T-helper 2 cell treated with Interferon-gamma antibody and Interleukin-4, amounts not matched to agents 5 μg/mL and 100 μg/mL, for 36 hours (primary cell): ENCODE measurements at places on chromosomes 5 and 9.
A peak's percentile ranks its signal among the peaks of the same experiment; 100 is the strongest.

DNA sequence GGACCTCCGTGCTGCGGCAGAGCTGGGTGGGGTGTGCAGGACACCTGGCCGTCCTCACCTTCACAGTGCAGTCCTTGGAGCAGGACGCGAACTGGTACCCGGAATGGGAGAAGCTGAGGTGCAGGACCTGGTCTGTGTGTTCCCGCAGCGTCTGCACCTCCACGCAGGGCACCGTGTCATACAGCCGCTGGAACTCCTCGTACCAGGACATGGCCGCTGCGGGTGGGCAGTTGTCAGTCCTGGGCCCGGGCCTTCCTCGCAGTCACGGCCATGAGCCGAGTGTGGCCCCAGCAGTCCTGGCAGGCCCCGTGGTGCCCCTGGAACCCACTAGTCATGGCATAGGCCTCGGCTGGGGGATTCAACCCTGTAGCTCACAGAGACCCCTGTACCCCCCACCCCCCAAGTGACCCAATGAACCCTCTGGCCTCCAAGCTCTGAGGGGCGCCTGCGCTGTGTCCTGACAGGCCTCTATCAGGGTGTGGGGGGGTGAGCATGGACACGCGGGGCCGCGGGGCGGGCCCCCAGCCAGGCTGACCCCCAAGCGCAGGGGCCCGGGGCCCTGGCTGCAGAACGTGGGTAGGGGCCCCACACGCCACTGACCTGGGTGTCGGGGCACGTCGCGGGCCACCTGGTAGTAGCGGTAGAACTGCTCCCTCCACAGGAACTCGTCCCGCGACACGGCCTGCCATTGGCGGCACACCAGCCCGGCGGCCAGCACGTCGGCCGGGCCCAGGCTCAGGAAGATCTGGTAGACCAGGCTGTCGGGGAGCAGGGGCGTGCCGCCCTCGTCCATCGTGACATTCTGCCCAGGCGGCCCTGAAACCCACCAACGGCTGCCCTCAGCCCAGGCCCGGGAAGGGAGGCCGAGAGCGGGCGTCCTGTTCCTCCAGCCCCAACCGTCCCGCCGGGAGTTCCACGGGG lies 987 bp downstream of the FBXW5 start:
- peak; percentile 42 for DNase-seq

DNA sequence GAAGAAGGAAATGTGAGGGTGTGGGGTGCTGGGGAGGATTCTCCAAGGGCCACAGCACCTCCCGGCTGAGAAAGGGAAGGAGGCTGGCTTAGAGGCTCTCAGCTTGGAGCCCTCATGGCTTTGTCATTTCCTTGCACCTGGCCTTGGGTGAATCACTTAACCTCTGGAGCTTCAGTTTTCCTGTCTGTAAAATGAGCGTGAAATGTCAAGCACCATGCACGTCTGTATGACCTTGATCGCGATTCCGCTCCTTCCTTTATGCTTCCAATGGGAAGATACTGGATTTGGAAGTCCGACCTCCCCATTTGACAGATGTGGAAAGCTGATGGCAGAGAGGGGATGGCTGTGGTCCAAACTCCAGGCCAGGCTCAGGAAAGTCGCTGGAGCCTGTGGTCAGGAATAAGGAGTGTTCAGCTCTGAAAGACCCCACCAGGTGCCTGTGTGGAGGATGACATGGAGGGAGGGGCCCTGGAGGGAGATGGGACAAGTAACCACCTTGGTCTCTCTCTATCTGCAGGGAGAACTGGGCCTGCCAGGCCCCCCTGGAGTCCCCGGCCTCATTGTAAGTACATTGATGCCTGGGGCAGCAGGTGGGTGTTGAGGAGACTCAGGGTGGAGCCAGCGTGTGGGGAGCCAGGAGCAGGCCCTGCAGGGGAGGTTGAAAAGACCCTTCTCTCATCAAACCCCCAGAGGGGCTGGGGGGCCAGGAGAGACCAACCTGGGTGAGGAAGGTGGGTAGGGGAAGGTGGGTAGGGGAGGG lies 66.5 kb downstream of the COL27A1 start:
- DNase-seq, result no peak

GRCh38 chr5:143738417-143739401 lies 73.3 kb upstream of the HMHB1 start:
- no peak for DNase-seq

- peak; percentile 78 for DNase-seq
Measured at GRCh38 chr5:140362875-140363630, 3.1 kb downstream of the SLC4A9 start.

GRCh38 chr9:25602400-25603044 lies 75.7 kb downstream of the TUSC1 start:
- no peak for DNase-seq
